ENCODE measurements at places on chromosomes 2 and 18. TPM values are rescaled to one million over a fixed set of nuclear protein-coding genes. Genes with fewer than 3 reads are reported as not detected.

The TLX2 gene
- 0.12 TPM for total RNA-seq

DNA sequence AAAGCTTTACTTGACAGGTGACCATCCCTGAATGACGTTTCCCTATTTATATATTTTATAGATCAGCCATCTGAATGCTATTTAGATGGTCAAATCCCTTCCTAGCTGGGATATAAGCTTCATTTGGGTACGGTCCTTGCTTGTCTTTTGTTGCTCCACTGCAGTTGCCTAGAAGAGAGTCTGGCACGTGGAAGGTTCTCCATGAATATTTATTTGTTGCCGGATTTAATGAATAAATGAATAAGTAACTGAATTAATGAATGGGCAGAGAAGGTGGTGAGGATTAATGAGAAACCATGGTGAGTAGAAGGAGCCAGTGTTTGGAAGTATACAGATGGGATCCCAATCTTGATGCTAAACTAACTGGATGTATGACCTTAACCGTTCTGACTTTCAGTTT, 222.1 kb downstream of the LPIN1 start:
- H3K27ac ChIP-seq, result no peak overlapping the region
- H3K4me1 ChIP-seq, result no peaks in the 10 kb centered on the region
- no peaks in the 10 kb centered on the region for H3K27me3 ChIP-seq

GRCh38 chr2:46806526-46806925, 109.1 kb downstream of the MCFD2 start:
- H3K27ac ChIP-seq, result no peak overlapping the region
- no peaks in the 10 kb centered on the region for H3K4me1 ChIP-seq
- H3K27me3 ChIP-seq, result no peaks in the 10 kb centered on the region

The GAL3ST2 gene
- total RNA-seq, result 70.2 TPM

DNA sequence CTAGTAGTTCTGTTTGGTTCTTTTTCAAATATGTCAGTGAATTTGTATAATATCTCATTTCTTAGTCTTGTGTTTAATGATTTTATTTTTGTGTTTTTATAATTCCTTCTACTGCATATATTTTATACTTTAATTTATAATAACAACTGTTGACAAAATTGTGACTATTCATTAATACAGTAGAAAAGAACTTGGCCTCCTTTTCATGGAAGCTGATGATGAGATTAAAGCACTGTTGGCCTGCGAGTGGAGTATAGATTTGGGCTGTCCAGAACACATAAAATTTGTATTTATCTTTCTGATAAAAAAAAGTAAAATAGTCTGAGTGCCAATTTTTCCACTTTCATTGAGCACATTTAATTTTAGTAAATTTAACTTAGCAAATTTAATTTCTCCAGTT, 12.1 kb downstream of the CFLAR start:
- no peak for DNase-seq
- H3K4me1 ChIP-seq, result peaks cover 42% of the 10 kb centered on the region
- H3K27me3 ChIP-seq, result no peaks in the 10 kb centered on the region
- no peak overlapping the region for H3K4me3 ChIP-seq
- no peaks in the 10 kb centered on the region for H3K36me3 ChIP-seq

- DNase-seq, result no peak
- no peaks in the 10 kb centered on the region for H3K27me3 ChIP-seq
- H3K36me3 ChIP-seq, result no peaks in the 10 kb centered on the region
Measured at GRCh38 chr2:132439703-132440398, 23.2 kb downstream of the GPR39 start.

- DNase-seq, result no peak
- H3K4me1 ChIP-seq, result no peaks in the 10 kb centered on the region
- no peak overlapping the region for H3K4me3 ChIP-seq
- H3K36me3 ChIP-seq, result no peaks in the 10 kb centered on the region
- H3K27ac ChIP-seq, result no peak overlapping the region
Measured at GRCh38 chr18:79337184-79337583, 58.5 kb upstream of the NFATC1 start.

DNA sequence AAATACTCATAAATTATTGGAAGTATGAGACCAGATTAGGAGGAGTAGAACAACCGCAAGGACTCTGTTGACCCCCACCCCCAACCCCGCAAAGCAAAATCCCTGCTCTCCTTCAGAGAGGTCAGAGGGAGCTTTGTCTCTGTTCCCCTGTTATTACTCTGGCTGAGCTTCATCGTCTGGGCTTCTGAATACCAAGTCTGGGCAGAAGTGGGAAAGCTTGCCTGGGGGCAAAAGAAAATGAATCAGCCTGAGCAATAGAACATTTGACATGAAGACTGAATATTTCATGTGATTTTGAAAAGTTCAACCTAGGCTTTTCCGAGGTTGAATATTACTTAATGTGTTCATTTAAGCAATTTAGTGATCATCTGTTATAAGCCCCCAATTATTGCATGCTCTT, 114.6 kb upstream of the ARHGAP28 start:
- DNase-seq, result no peak
- H3K27me3 ChIP-seq, result no peaks in the 10 kb centered on the region
- H3K4me3 ChIP-seq, result no peak overlapping the region
- no peak overlapping the region for H3K27ac ChIP-seq

GRCh38 chr18:68865021-68865420, 67.1 kb downstream of the CCDC102B start:
- H3K27me3 ChIP-seq, result no peaks in the 10 kb centered on the region
- no peak overlapping the region for H3K27ac ChIP-seq
- H3K4me3 ChIP-seq, result no peak overlapping the region
- DNase-seq, result no peak

DNA sequence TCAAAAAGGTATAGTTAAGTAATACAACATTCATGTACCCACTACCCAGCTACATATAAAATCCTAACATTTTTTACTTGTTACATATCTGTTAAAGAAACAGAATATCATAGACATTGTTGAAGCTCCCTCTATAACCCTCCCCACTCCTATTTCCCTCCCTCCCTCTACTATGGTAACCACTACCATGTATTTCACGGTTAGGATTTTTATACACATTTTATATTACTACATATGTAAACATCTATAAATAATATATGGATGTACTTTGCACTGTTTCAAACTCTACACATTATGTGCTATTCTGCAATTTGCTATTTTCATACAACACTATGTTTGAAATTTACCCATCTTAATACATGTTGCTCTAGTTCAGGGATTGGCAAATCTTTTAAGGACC, 36.3 kb downstream of the THOC1 start:
- no peak overlapping the region for H3K4me3 ChIP-seq
- H3K27ac ChIP-seq, result no peak overlapping the region
- H3K27me3 ChIP-seq, result no peaks in the 10 kb centered on the region
- no peaks in the 10 kb centered on the region for H3K36me3 ChIP-seq

DNA sequence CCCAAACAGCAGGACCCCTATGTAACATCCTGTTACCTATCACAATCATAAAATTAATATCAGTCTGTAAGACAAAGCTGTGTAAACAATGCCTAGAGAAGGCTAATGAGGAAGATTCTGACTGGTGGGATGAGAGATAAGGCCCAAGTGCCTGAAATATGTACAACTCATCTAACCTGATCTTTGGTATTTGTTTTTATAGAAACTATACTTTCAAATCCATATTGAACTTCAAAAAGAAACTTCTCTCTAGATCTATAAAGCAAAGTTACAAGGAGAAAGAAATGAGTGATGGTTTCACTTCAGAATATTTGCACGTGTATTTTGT, 36.1 kb upstream of the ITGA4 start:
- no peaks in the 10 kb centered on the region for H3K36me3 ChIP-seq
- H3K27me3 ChIP-seq, result no peaks in the 10 kb centered on the region
- H3K4me1 ChIP-seq, result no peaks in the 10 kb centered on the region
- DNase-seq, result no peak
- no peak overlapping the region for H3K4me3 ChIP-seq
- no peak overlapping the region for H3K27ac ChIP-seq

- H3K27me3 ChIP-seq, result no peaks in the 10 kb centered on the region
- no peak overlapping the region for H3K4me3 ChIP-seq
- no peaks in the 10 kb centered on the region for H3K36me3 ChIP-seq
- peaks cover 6% of the 10 kb centered on the region for H3K4me1 ChIP-seq
Measured at GRCh38 chr2:8540552-8541055, 141.3 kb upstream of the ID2 start.

DNA sequence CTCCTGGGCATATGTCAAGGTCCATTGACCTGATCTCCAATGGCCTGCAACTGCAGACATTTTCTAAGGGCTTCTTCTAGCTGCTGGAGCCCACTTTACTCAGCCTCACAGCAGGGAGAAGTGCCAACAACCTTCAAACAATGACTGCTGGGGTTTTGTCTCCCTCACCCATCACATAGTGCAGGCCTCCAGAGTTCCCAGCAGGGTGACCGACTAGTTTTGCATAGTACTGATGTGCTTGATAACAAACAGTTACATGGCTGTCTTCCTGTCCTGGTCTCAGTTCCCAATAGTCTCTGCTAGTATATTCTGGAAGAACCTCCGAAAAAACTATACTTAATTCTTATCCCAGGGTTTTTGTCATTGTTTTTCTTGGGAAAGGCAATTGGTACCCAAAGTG, 10.4 kb upstream of the NETO1 start:
- H3K27me3 ChIP-seq, result no peaks in the 10 kb centered on the region
- DNase-seq, result no peak
- H3K36me3 ChIP-seq, result no peaks in the 10 kb centered on the region
- H3K27ac ChIP-seq, result no peak overlapping the region
- no peak overlapping the region for H3K4me3 ChIP-seq
- H3K4me1 ChIP-seq, result no peaks in the 10 kb centered on the region

The PRKD3 gene
- 21.1 TPM for total RNA-seq

GRCh38 chr2:121721926-121722325, 14.7 kb downstream of the NIFK start:
- H3K36me3 ChIP-seq, result no peaks in the 10 kb centered on the region
- no peak overlapping the region for H3K4me3 ChIP-seq
- H3K27me3 ChIP-seq, result no peaks in the 10 kb centered on the region
- no peaks in the 10 kb centered on the region for H3K4me1 ChIP-seq
- no peak overlapping the region for H3K27ac ChIP-seq

DNA sequence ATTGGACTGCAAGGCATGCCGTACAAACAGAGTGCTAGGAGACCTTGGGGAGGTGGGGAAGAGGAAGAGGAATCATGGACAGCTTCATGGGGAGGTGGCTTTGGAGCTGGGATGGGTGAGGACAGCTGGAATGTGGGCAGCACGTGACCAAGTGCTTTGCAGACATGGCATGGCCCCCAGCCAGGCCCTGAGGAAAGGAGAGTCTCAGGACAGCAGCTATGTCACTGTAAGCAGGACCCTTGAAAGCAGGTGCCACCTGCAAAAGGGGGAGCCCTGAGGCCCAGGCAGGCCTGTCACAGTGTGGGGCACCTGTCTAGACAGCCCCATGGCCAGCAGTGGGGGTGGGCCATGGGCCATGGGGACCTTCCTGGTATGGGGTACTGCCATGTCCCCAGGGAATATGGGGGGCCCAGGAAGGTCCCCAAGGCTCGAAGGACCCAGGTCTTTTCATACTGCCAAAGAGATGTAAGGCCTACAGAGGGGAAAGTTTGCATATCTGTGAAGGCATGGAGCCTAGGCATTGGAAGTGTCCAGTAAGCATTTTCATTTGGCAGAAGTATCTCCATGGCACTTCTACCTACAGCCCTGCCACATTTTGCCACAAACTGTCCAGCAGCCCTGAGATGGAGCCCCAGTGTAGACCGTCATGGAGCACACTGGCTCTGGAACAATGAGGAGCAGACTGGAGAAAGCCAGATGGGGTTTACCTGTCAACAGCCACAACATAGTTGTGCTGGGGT, 9.9 kb downstream of the PAX8 start:
- DNase-seq, result no peak
- no peak overlapping the region for H3K4me3 ChIP-seq
- no peaks in the 10 kb centered on the region for H3K36me3 ChIP-seq
- no peaks in the 10 kb centered on the region for H3K4me1 ChIP-seq

The NGEF gene
- total RNA-seq, result 25.6 TPM

DNA sequence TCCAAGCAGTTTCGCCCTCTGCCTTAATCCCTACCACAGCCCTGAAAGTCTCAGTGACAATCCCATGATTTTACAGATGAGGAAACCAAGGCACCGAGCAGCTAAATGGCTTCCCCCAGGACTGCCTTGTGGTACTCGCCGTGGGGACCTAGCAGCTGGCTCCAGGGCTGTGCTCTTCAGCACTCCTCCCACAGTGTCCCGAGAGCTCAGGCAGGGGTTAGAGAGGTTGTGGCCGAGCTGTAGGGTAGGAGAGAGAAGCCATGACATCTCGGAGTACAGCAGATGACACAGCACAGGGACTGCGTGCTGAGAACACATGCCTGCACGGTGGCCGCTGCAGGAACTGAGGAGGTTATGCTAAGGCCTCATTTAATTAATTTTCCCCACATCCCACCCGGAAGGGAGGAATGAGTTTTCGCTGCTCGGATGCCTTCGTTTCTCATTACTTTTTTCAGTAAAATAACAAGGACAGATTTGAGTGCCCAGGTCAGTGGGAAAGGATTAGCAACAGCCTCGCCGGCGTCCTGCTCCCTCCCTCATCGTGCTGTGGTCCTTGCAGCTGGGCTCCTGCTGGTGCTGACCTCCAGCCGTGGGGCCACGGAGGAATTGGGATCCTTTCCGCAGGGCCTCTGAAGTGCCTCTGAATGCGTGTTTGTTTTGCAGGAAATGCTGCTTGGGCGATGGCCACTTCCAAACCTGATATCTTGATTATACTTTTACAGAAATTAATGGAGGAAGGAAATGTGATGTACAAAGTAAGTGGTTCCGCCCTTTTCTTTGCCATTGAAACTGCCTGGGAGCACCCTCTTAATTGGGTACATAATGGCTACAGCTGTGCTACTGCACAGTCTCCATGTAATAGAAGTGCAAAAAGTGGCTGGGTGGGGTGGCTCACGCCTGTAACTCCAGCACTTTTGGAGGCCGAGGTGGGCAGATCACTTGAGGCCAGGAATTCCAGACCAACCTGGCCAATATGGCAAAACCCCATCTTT, 61.2 kb downstream of the WDSUB1 start:
- H3K36me3 ChIP-seq, result peaks cover 9% of the 10 kb centered on the region
- no peaks in the 10 kb centered on the region for H3K27me3 ChIP-seq
- no peaks in the 10 kb centered on the region for H3K4me1 ChIP-seq

- no peaks in the 10 kb centered on the region for H3K36me3 ChIP-seq
- no peak overlapping the region for H3K4me3 ChIP-seq
- DNase-seq, result no peak
- no peaks in the 10 kb centered on the region for H3K27me3 ChIP-seq
- H3K4me1 ChIP-seq, result no peaks in the 10 kb centered on the region
Measured at GRCh38 chr2:199339891-199340605, 117.7 kb downstream of the SATB2 start.

DNA sequence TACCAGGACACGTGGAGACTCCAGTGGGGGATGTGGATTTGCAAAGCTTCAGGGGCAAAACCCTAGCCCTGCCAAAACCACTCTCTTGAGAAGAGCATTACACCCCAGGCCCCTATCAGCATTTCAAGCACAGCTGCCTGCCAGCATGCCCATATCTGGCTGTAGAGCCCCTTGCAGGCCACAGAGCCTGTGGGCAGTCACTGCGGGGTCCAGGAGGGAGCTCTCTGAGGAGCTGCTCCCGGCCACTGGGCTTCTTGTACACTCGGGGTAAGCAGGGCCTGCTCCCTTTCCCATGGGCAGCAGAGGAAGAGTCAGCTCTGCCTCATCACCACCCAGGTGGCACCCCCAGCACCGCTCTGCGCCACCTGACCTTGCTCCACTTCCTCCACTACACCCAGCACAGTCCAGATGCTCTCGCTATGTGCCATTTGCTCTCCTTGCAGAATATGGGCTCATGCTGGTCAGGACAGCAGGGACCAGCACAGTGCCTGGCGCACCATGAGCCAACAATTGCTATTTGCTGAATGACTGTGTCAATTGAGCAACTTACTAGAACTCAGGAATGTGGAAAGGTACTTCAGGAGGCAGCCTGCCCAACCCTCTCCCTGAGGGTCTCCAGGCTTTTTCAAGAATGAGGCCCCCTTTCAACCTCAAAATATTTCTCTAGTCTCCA, 7.4 kb downstream of the CHST10 start:
- no peak overlapping the region for H3K27ac ChIP-seq
- H3K4me3 ChIP-seq, result no peak overlapping the region
- H3K27me3 ChIP-seq, result no peaks in the 10 kb centered on the region
- H3K36me3 ChIP-seq, result no peaks in the 10 kb centered on the region
- no peak for DNase-seq
